Ammon's horn (tissue), 1 donor: ENCODE measurements at places on chromosomes 1 and 21.

DNA sequence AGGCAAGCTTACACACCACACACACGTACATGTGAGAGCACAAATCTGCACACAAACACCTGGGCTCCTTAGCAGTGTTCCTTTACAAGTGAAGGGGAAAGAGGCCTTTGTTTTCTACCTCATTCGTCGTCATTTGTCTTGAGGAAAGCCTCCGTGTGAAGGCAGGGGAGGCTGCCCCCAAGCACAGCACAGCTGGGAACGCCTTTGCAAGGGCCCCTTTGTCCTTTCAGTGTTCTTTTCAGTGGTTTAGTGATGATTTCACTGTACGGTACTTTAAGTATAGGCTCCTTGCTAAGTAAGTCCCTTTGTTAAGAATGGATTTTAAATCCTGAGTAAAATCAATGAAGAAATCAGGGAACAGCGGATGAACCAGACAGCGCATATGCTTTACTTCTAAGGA is 94.1 kb downstream of the PGBD5 start:
- no peak for DNase-seq

DNA sequence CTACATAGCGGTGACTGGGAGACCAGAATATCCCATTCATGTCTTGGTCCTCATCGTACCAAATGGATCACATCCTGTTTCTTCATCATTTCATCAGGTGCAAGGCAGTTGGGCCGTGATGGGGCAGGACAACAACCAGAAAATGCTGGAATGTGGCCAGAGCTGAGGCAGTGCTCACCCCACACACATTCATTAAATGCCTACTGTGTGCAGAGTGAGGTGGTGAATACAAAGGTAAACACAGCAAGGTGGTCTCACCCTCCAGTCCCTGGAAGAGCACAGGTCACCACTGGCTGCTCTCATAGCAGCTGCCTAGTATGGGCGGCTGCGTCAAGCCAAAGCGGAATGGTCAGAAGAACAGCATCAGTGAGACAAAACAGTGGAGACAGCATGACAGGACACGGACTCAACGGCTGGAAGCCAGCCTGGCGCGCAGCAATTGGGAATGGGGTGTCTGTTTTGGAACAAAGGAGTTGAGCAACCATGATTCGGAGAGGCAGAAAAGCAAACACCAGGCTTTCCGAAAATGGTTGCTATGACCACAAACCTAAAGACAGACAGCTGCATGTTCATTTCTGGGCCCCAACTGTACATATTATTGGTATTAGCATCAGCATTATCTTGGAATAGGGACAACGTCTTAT is 5.6 kb upstream of the ADAMTSL4 start:
- DNase-seq: no peak

DNA sequence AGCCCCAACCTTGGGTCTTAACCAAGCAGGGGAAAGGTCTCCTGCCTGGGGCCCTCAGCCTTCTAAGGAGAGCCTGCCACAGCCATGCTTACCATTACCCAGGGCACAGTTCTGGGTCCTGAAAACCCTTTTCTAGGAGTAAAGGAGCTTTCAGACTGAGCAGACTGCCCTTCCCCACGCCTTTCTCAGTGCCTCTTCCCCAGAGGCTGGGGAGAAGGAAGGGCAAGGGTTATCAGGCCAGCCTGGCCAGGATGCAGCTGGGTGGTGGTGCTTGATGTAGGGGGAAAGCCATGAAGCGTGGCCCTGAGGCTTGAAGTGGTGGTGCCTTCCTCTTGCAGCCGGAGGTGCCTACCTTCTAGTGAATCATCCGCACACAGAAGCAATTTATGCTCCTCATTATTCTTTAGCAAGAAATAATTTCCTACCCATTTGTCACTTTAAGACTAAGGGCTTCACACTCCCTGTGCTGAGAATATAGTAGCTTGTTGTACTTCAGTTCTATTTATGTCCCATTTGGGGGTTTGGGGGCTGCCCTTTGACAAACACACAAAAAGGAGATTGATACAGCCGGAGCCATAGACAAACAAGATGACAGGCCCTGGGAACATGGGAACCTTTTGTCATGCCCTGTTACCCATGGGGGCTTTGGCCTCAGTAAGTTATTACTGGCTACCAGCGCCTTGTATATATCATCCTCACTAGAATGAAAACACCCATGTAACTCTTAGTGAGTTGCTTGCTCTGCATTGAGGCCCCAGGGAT is 40.7 kb downstream of the MAN1C1 start:
- DNase-seq: no peak

DNA sequence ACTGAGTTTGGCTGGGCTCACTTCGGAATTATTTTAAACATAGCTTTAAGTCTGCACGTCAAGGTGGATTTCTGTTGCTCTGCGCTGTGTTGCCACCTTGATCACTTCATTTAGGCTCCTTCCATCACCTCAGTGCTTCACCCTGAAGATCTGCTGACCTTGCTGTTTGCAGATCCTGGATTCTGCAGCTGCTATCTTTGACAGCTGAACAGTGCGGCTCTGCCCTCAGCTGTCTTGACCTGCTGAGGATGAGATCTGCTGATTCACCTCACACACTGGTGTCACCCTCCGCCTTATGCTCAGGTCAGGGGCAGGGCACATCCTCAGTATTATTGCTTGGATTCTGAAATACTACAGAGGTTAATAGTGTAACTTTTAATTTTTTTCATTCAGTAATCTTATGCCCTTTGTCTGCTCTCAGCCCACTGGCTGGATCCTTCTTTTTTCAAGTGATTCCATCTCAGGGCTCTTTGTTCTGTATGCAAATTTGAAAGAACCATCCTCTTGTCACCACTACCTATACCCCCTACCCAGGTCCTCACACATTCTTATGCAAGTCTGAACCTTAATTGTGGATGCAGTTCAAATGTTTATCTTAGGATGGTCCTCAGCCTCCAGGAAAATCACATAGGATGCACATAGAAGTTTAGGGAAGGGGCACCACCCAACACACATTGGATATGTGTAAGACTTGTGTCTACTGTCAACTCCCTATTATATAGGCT is 364.0 kb downstream of the OLFM3 start:
- DNase-seq: no peak

DNA sequence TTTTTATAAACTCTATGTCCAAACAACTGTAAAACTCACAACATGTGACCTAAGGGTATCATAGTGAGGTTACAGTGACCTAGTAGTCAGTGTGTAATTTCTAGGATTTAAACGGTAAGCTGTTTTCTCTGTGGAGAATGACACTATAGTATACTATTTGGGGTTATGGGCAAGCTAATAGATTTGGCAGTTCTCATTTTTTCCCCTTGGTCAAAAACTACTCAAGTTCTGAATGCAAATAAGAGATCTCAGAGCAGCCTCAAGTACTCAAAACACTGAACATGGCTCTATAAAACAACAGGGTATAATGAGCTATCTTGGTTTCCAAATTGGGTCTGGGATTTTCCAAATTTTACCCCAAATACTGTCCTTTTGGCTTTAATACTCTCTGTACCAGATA is 88.5 kb upstream of the HMCN1 start:
- DNase-seq: no peak

DNA sequence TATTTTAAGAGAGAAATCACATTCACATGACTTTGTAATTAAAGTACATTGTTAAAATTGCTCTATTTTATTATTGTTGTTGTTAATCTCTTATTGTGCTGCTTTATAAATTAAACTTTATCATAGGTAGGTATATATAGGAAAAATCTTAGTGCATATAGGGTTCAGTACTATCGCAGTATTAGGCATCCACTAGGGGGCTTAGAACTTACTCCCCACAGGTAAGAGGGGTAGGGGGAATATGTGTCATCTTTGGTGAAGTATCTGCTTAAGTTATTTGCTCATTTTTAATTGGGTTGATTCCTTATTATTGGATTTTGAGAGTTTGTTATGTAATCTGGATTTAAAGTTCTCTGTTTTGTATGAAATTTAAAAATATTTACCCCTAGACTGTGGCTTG is 385.2 kb downstream of the DUSP10 start:
- no peak for DNase-seq

DNA sequence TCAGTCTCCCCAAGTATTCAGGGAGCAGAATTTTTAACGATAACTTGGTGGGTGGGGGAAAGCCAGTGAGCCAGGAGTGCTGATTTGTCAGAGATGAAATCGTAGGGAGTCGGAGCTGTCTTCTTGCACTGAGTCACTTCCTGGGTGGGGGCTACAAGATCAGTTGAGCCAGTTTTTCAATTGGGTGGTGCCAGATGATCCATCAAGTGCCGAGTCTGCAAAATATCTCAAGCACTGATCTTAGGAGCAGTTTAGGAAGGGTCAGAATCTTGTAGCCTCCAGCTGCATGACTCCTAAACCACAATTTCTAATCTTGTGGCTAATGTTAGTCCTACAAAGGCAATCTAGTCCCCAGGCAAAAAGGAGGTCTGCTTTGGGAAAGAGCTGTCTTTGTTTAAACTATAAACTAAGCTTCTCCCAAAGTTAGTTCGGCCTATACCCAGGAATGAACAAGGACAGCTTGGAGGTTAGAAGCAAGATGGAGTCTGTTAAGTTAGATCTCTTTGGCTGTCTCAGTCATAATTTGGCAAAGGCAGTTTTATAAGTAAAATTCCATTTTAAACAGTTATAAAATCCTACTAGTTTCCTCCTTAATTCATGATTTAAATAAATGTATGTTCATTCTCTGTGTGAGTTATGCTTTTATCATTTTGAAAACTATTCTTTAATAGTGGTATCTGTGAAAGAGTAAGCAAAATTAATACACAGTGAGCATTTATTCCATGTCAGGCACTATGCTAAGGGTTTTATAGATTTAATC is 51.7 kb downstream of the SLC16A1 start:
- DNase-seq: no peak

GRCh38 chr1:66563094-66563800 is 29.3 kb downstream of the SGIP1 start:
- DNase-seq: no peak

- no peak for DNase-seq
These were observed 19.7 kb upstream of the FASLG start for GRCh38 chr1:172638885-172639831.

DNA sequence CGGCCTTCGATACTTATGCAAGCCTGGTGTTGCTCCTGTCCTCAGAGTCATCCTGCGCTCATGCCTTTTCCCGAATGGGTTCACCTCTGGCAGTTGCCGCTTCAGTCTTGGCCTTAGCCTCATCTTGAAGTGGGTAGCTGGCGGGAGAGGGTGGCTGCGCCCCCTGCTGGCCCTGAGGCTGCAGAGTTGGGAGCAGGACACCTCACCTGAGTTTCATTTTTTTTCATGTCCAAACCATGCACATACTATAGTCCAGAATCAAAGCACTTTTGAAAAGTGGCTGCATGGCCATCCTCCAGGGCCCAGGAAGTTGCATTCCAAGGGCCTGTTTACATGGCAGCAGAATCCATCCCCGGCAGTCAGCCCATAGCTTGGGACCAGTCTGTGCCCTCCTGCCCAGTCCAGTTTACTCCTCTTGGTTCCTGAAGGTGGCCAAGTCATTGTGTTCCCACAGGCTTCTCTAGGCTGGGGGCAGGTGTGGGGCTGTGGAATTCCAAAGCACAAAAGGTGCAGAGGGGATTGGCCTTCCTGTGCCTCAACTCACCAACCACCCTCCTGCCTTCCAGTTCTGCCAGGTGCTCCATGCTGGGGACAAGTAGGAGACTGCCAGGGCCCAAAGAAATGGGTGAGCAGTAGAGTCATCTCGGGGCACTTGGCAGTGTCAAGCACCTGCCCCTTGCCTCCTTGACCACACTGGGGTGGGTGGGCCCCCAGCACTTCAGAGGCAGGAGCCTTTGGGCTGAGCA is 44.0 kb downstream of the YARS1 start:
- peak; percentile 83 for DNase-seq

DNA sequence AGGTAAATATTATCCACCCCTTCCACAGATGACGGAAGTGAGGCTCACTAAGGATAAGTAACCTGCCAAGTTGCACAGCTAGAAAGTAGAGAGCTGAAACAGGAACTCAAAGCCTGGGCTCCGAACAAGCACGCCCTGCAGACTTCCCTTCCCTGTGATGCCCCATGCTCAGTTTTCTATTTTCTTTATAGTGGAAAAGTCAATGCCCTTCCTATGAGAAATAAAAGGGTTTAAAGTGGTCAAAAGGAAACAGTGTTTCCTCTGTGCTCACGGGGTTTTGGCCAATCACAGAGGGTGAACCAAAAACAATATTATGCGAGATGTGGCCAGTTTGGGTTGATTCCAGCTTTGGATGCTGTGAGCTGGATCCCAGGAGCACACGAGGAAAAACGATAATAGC is 44.5 kb downstream of the DDR2 start:
- DNase-seq: no peak

DNA sequence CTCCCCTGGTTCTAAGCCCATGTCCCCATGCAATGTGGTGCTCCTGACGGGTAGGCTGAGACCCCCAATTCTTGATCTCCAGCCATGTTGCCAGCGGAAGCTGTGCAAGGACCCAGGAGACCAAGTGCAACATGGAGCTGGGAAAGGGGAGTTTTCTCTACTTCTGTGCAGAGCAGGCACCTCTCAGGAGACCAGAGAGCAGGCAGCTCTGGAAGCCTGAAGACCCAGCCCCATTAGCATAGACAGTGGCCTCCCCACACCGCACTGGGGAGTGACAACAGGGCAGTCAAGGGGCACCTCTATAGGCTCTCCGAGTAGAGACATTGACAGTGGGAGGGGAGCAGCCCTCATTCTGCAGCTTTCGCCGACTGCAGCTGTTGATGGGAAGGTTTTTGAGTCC is 410.2 kb downstream of the MATN1 start:
- DNase-seq: no peak
